CD8-positive, alpha-beta memory T cell (primary cell): ENCODE measurements at places on chromosomes 1 and 21.
A peak's percentile ranks its signal among the peaks of the same experiment; 100 is the strongest.

GRCh38 chr21:40792691-40793456 is 54.1 kb downstream of the DSCAM start:
- DNase-seq, result no peak

DNA sequence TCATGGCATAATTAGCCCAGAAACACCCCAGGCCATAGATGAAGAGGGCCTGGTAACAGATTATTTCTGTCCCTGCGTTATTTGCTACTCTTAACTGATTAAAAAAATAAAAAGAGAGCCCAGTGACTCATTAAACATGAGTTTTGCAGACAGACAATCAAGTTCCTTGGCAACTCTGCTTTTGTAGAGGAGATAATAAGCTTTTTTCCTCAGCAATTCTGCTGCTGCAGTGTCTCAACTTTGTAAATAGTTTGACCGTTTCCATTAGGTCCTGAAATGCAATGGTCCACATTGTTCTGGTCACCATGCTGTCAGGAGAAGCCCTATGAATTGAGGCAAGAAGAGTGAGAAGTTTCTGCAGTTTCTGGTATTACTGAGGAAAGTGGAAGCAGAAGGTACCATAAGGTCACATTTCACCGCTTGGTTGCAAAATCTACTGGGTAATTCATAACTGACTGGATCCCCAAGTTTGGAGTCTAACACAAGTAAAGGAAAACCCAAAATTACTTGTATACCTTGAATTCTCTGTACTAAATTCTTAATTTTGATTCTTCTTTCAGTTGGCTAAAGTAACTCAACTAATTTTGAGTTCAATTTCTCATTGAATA is 139.5 kb downstream of the ZZZ3 start:
- no peak for DNase-seq

- DNase-seq, result no peak
Observed at GRCh38 chr21:44571296-44571695, 2.2 kb upstream of the KRTAP10-4 start.

DNA sequence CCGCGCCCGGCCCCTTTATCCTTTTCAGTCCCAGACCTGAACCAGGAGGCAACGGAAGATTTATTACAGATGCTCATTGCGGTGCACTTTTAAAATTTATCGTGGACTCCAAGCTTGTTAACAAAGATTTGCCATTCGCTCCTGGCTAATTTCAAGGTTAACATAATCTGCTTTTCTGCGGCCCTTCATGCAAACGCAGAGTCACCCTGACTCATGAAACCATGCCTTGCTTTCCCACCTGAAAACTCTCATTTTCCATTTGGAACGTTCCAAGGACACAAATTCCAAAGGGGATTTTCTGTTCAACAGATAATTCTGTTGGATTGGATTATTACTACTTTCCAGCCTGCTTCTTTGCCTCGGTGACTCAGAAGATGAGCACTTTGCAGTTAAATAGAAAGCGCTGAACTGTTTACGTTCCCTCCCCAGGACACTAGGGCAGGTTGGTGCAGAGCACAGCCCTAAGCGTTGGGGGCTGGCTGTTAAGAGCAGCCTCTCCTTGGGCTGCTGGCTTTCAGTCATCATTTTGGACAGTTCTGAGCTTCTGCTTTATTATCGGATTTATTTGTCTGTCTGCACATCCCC is 51.1 kb downstream of the CD247 start:
- DNase-seq, result no peak

DNA sequence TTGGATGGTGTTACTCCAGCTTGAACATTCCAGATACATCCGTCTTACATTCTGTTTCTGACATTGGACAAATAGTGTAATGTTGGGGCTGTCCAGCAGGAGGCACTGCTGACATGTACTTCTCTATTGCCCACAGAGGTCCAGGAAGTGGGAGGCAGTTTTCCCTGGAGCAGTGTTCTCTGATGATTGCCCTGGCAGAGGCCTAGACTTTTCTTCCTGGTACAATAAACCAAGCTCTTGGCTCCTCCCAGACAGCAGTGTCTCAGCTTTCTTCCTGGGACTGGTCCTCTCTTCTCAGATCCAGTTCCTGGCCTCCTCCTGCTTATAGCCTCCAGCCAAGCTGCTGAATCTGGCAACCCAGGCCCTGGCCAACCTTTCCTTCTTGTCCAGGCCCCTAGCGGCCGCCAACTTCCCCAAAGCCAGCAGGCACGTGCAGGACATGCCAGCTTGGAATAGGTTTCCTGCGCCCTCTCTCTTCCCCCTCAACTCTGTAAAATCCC is 14.9 kb upstream of the IFNLR1 start:
- peak; percentile 57 for DNase-seq

GRCh38 chr1:43067977-43068751 is 103.9 kb downstream of the EBNA1BP2 start:
- peak; percentile 27 for DNase-seq

DNA sequence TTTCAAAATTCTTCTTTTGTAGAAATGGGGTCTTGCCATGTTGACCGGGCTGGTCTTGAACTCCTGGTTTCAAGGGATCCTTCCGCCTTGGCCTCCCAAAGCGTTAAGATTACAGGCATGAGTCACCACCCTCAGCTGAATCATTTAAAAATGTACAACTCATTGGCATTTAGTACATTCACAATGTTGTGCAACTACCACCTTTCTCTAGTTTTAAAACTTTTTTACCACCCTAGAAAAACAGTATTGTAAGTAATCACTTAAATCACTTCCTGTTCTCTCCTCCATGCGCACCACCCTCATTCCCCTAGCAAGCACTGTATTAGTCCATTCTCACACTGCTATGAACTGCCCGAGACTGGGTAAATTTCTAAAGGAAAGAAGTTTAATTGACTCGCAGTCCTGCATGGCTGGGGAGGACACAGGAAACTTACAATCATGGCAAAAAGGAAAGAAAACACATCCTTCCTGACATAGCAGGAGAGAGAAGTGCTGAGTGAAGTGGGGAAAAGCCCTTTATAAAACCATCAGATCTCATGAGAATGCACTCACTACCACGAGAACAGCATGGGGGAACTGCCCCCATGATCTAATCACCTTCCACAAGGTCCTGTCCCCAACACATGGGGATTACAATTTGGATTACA is 14.4 kb upstream of the THEM5 start:
- no peak for DNase-seq

DNA sequence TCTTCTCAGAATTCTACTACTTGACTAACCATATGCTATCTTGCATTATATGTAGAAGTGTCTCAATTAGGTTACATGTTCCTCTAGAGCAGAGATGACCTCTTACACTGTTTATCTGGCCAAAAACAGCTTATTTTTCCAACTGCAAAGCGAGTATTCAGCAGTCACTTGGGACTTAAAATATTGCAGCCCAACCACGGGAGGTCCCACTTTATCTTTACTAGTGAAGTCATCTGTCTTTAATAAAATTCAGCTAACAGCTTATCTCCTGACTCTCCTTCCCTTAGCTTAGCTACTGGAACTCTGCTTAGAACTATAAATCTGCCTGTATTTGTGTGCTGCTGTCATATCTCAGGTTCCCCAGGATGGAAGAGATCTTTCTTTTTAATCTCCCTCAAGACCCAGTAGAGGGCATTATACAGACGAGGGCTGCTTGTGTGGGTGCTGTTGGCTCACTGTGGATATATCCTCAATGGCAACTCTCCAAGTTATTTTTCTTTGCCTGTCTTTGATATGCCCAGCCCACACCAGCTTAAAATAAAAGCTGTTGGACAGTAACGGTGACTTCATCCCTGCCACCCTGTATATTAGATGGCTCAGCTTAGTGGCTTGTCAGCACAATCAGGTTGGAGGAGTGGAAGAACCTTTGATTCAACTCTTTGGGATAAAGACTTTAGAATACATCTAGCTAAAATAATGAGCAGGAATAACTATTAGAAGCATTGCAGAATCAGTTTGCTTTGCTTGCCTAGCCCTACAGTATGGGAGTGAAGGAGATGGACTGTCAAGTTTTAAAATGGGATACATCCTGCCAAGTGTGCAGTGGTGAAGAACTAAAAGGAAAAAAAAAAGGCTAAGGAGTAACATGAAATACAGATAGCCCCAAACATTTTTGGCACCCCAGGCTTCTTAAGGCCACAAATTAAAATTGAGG is 9.6 kb downstream of the ENSA start:
- no peak for DNase-seq

- DNase-seq, result no peak
Observed at GRCh38 chr1:10515301-10515975, 40.7 kb downstream of the PEX14 start.

DNA sequence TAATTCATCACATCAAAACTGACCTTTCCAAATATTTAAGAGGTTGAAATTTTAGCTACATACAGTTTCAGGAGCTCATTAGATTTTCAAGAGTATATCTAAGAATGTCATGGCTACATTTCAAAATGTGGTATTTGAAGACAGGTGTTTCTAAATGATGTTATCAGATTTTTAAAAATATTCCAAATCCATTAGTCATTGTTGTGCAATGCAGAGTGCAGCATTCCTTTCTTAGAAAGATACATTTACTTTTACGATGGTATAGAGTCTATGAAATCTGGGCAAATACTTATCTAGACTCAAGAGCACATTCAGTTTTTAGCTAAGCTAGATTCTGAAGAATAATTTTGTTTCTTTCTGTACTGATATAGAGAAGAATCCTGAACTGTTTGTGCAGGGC is 230.3 kb downstream of the CHRM3 start:
- DNase-seq, result no peak
